ENCODE measurements at places on chromosomes 3 and 15. TPM values are rescaled to one million over a fixed set of nuclear protein-coding genes. Genes with fewer than 3 reads are reported as not detected.

The CPNE9 gene
- total RNA-seq, result 0.29 TPM

DNA sequence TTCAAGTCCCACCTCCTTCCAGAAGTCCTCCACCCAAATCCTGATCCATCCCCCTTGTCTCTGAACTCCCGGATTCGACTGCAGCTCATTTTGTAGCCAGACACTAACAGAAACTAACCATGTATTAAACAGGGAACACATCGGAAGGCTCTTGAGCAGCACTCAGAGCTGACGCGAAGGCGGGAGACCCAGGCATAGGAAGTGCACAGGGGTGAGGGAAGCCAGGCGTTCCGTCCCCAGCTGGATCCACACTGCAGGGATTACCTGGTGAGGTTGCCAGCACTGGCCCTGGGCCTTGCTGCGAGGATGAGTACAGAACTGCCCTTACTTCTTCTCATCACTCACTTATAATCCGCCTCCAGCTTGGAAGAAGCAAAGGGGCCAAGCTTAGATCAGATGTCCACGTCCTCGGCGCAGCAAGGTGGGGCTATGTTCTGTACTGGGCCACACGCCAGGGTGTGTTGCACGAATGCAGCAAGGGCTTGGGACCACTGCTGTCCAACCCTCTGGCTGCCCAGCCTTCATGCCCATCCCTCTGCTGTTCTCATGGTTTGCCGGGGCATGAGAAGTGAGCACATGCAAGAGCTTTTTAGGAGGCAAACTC, 124.2 kb upstream of the SMAD3 start:
- no peak for DNase-seq

GRCh38 chr3:108959017-108959416, 5.3 kb upstream of the GUCA1C start:
- no peak for DNase-seq

DNA sequence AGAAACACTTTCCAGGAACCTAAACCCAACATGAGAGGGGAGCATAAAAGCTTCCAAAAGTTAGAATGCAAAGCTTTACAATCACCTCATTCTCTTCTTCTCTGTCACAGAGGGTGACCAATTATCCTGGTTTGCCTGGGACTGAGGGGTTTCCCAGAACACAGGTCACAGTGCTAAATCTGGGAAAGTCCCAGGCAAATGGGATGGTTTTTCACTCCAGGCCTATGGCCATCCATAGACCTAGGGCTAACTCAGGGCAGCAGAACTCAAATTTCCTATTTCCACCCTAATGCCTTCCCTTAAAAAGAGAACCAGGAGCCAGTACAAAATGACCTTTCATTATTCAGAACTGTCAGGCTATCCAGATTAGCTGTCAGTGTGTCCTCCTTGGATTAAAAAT, 77.0 kb downstream of the TM4SF4 start:
- DNase-seq, result no peak

DNA sequence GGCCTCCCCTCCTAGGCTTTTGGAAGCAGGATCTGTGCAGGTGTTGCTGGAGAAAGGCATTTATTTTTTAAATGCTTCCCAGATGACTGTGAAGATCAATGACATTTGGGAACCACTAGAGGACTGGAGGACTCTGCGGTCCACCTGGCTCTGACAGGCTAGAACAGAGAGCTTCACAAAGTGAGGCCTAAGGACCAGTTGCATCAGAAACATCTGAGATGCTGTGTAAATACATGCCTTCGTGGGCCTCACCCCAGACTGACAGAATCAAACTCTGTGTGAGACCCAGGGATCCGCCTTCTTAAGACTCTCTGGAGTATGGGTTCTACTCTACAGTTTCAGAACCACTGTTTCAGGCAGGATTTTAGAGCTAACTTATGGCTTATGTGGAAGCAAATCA, 105.0 kb upstream of the ICE2 start:
- DNase-seq, result no peak

- DNase-seq, result no peak
Observed at GRCh38 chr3:126026761-126027160, 57.2 kb downstream of the SLC41A3 start.

DNA sequence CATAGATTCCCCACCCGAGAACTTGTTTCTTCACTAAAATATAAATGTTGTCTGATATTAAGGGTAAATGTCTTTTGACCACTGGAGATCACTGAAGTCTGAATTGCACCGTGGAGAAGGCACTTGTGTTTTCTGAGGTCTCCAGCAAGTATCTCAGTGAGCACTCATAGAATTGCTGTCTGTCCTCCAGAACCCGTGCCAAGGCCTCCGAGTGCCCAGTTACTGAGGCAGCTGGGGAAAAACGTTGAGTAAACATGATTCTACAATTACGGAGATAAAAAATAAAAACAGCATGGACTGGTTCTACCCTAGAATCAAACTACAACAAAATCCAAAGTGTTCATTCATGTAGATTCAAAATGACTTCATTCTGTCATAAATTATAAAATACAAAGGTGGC, 60.0 kb downstream of the MLH1 start:
- no peak for DNase-seq
